NCI-H187 (cell line): ENCODE measurements at places on chromosomes 3 and 15.

DNA sequence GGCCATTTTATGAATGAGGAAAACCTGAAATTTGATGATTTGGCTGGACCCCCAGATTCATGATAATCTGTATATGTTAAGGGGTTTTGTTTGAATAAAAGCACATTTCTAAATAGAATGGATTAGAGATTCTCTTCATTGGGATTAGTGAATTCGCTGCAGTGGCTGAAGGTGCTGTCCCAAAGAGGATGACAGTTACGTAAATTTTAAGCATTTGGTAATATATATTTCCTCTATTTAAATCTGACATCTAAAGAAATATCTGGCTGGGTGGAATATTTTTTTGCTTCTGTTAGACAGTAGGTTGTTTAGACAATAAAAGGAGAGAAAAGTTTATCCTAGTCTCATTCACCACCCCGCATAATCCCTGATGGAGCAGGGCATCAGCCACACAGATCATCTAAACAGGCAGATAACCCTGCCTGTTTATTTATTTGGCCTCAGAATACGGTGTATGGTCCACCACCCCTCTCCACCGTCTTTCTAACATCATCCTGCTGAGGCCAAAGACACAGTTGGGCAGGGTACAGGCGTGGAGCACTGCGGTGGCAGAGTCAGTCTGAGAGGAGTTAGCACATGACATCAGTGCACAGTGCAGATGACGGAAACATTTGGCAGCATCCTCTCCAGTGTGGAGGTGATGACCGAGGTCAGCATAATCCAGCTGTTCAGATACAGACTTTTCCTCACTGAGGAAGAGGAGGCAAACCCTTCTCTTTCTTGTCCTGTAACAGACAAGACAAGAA is 20.4 kb upstream of the NFKBIZ start:
- DNase-seq = no peak

GRCh38 chr3:86990734-86991481 is at the start of gene VGLL3:
TSS of gene VGLL3 (minus strand) at chr3:86991149. CDS start at chr3:86990743, 406 bp downstream.
- DNase-seq = no peak

DNA sequence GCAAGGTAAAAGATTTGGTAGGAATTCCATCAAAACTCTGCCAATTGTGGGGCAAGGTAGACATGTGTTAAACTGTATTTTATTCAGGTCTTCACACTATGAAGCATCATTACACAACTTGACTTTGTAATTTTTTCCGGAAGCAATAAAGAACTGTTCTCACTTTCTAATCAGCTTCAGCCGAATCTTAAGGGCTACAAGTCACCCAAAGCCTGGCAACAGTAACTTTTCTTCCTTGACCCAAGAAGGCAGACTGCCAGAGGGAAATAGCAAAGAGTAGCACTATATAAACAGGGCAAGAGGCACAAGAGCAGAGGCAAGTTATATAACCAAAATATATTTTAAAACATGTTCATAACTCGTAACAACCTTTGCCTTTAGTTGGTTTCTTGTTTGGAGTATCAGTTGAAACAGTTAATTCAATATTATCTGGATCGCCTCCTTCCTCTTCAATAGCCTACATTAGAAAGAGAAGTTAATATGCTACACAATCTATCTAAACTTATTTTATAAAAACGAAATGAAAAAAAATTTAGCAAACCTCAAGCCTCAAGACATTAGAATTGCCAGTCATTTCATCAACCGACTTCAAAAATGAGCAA is 1.4 kb downstream of the SLTM start:
- DNase-seq = no peak

DNA sequence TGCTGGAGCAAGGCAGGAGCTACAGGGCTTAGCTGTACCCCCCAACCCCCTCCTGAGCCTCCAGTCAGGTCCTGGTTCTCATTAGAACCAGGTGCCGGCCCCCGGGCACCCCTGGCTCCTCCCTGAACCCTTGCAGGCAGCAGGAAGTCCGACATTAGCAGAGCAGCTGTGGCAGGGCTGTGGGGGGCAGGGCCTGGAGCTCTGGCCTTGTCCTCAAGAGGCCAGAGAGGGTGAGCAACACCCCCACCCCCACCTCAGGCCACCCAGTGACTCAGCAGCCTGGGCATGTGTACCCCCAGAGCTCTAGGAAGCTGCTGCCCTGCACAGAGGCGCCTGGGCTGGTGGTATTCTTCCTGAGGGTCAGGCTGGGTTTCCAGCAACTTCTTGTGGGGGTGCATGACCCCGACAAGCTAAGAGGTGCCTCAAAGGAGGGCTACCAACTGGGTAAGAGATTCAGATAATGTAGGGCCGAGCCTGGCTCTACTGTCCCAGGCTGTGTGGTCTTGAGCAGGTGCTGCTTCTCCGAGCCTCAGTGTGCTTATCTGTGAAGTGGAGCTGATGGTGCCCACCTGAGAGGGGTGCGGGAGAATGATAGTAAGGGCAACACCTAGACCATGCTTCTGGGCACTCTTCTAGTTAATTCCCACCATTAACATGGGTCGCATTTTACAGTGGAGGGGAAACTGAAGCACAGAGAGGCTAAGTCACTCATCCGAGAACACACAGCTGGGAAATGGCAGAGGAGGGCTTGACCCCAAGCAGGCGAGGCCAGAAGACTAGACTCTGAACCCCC is 16.0 kb downstream of the H1-8 start:
- DNase-seq = no peak

DNA sequence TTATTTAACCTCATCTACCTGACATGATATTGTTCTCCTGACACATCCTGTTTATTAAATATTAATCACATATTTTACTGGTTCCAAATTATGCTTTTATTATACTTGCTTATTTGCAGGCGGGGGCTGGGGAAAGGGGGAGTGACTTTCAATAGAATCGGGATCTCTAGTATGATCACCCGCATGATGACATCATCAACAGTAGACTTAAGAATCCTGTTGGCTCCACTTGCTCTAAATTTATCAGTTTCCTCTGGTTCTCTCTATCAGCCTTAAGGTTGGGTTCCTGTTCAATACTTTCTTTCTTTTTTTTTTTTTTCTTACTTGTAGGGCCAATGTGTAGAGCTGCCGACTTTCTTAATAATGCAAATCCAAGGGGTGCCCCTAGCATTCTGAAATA is 317.5 kb downstream of the BCHE start:
- no peak for DNase-seq

GRCh38 chr3:71583566-71584393 is at the start of gene FOXP1:
TSS of gene FOXP1 (minus strand) at chr3:71583728. CDS start at chr3:71198381, 385,347 bp downstream.
- DNase-seq = peak; percentile 21

DNA sequence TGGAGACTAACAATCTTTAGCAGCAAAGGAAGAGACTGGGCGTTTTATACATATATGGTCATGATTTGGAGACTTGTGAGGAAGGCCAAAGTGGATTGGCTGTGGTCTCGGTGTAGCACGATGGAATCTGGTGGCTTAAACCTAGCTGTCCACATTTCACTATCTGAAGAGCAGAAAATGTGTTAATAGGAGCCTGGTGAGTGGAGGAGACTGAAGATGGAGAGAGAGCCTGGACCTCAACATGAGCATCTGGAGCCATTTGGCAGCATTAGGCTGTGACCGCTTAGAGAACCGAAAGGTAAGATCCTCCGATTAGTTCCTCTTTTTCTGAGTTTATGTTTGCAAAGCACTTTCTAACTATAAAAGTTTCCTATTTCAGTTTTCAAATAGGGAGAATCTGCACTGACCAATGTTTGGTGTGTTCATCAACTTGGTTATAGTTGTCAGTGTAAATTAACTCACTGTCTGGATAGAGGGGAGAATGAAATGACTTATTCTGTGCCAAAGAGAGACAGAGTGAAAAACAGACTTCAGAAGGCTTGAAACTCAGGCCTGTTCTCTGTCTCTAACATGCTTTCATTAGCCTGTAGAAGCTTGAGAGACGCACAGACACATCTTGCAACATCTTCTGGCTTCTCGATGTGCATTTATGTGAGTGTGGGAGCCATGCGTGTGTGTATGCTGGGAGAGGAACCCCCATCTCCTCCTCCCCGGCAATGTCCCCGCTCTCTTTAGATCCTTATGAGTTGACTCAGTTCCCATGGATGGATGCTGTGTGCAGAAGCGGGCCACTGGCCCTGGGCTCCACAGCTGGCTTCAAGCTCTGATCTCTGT is 244.7 kb upstream of the TBL1XR1 start:
- no peak for DNase-seq

DNA sequence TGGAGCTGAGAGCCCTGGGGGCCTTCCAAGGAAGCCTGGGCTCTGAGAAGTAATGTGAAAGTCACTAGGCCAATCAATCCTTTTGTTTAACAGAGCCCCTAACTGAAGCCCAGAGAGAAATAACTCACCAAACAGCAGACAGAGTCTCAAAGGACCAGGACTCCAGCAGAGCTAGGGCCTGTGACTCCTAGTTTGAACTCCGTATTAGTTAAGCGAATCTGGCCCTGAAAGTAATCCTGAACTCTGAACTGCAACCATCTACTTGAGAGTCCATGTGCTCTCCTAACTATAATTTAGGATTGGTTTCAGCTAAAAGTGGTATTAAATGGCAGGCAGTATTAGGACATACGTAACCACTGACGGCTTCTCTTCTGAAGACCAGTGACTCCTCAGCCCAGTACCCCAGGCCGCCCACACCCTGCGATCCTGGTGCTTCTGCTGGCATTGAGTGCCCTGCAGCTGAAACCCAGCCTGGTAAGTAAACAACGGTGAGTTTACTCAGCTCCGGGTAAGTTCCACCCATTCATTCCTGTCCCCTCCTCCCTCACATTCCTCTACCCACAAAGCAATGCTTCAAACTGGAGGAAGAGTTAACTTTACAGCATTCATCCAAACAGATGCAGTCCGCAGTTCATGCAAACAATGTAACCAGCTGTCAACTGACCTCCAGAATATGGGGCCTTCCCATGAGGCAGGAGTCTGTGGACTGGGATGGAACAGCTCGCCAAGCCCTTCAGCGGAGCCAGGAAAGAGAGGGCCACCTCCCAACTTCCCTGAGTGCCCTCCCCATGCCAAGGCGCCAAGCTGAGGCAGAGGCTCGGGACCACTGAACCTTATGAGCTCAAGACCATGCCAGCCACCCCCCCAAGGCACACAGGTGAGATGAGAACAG is 7.3 kb downstream of the MYO5C start:
- no peak for DNase-seq

DNA sequence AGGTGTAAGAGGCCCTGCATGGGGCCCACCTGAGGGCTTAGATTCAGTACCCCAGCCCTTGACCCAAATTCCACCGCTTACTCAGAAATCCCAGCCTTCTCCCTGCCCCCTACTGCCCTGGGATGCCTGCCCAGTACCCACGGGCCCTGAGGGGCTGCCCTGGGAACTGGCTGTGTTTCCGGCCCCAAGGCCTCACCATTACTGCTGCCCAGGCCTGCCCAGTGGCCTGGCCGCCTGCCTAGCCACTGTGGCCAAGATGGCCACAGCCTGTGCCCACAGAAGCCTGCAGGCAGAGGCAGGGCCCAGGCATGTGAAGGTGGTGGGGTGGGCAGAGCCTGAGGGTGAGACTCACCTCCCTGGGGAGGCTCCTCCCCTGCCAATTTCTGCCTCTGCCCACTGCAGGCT is 6.1 kb upstream of the PRKCD start:
- no peak for DNase-seq

DNA sequence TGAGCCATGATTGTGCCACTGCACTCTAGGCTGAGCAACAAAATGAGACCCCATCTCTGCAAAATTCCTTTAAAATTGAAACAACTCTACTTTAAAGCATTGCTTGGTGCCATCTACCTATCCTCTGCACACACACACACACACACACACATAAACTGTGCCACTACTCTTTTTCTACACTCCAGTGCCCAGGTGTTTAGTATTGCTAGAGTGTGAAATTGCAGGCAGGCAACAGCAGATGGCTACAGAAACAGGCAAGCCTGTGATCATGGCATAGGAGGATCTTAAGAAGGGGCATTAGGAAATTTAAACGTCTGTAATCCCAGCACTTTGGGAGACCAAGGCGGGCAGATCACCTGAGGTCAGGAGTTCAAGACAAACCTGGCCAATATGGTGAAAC is 39.0 kb downstream of the SIDT1 start:
- DNase-seq = no peak

DNA sequence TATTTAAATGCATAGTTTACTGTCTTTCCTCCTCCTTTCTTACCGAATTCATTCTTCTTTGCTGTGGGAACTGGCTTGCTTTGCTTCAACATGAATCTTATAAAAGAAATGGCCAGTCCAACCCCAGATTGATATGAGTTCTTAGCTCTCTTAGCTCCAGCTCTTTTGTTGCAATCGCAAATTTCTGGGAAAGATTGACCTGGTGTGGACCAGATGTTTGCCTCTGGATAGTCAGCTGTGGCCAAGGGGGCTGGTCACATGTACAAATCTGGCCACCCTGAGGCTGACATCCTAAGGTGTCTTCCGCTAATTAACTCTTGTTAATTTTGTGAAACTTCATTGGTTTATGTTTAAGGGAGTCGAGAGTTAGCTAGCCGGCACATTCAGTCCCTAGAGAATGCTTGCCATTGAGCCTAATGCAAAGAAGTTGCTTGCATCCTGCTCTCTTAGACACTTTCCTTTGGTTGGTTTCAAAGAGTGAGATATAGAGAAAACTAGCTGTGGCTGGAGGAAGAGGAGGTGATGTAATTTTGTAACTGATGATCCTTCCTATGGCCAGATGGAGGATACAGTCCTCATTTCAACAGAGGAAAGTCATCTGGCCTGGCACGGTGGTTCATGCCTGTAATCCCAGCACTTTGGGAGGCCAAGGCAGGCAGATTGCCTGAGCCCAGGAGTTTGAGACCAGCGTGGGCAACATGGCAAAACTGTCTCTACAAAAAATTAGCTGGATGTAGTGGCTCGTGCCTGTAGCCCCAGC is 162.4 kb downstream of the ADAMTSL3 start:
- no peak for DNase-seq

DNA sequence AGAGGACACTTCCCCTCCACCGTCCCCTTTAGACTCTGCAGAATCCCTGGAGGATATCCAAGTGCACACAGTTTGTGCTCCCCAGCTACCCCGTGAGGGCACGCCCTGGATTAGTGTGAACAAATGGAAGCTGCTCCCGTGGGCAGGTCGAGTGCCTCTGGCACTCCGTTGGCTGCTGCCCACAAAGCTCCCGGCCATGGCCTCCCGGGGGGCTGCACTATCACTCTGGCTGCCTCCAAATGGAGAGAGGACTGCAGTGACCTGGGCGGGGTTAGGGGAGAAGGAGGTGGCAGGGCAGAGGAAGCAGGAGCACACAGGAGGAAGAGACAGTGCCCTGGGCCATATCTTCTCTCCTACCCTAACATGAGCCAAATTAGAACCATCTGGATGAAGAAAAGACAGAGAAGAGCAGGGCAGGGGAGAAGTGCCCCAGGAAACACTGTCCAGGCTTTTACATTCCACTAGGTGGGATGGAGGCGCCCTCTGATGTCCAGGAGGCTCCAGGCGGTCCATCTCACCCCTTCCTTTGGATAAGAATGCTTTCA is 29.4 kb upstream of the ACAD9 start:
- DNase-seq = no peak

- no peak for DNase-seq
These were observed 7.0 kb downstream of the SLC6A20 start for GRCh38 chr3:45789235-45789812.

GRCh38 chr15:47412136-47412535 is 305.2 kb upstream of the SEMA6D start:
- no peak for DNase-seq

- DNase-seq = no peak
These were observed 27.5 kb upstream of the MASP1 start for GRCh38 chr3:187318819-187319616.
